ENCODE measurements at places on chromosomes 2 and 18.

- ATAC-seq: no peak
Measured at GRCh38 chr2:68391099-68391498, 26.0 kb downstream of the PLEK start.

DNA sequence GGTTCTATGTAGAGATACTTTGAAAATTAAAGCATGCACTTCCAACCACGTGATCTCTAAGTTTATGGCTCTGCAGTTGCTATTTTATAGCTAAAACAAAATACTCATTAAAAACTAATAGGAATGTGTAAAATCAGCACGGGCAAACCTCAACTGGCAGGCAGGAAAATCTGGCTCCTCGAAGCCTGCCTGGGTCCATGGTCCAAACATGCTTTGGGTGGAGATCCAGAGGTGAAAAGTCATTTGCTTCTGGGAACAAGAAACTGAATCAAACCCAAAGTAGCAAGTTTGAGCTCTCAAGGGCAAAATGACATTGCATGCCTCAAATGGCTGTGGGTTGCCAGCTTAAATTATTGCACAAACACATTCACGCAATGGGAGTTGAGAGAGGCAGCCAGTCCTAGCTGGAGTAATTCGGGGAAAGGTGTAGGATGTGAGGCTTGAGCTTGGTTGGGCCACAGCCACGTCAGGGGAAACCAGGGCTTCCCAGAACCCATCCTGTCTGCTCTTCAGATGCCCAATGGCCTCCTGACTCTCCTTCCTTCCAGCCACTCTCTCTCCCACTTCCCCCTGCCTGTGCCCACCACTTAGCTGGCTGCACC lies 75.2 kb upstream of the LCLAT1 start:
- ATAC-seq: peak; percentile 79

DNA sequence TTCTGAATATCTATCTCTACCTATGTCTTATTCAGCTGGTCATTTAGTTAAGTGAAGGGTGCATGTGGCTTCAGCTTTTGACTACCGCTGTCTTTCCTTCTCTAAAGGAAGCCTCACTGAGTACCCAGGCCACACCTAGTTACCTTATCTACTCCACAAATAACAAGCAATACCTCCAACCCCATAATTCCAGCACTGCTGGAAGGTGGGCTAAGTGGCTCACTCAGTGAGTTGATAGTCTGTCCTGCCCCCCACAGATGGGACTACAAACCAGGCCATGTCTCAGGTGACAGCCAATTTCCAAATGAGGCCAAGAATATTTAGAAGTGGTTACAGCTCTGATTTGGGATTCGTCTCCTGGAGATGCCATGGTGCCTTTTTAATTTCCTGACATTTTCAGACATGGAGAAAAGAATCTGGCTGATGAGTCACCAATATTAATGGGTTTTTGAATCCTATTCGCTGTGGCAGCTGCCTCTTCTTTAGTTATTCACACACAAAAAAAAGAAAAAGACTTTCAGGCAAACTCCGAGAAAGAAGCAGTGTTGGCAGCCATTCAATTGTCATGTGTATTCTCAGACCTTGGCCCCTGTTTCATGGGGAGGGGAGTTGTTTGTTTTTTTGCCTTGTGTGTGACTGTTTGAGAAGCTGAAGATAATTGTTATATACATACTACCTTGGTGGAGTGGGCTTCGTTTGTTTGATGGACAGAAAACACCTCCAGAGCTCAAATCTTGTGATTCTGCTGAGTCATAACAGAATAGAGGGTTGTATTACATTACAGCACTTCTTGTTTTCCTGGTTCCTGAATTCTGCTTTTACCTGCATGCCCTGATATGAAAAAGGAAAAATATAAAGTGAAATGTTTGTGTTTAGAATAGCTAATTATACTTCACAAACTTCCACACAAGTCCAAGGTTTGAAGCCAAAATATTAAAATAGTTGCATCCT lies 64.2 kb downstream of the SCG2 start:
- ATAC-seq: no peak

- no peak for ATAC-seq
Measured at GRCh38 chr2:25494616-25495015, 152.9 kb upstream of the DNMT3A start.

GRCh38 chr18:22789600-22789999 lies 143.5 kb upstream of the RBBP8 start:
- ATAC-seq: no peak

- ATAC-seq: peak; percentile 54
Measured at GRCh38 chr18:2978661-2979106, 34.3 kb downstream of the LPIN2 start.

DNA sequence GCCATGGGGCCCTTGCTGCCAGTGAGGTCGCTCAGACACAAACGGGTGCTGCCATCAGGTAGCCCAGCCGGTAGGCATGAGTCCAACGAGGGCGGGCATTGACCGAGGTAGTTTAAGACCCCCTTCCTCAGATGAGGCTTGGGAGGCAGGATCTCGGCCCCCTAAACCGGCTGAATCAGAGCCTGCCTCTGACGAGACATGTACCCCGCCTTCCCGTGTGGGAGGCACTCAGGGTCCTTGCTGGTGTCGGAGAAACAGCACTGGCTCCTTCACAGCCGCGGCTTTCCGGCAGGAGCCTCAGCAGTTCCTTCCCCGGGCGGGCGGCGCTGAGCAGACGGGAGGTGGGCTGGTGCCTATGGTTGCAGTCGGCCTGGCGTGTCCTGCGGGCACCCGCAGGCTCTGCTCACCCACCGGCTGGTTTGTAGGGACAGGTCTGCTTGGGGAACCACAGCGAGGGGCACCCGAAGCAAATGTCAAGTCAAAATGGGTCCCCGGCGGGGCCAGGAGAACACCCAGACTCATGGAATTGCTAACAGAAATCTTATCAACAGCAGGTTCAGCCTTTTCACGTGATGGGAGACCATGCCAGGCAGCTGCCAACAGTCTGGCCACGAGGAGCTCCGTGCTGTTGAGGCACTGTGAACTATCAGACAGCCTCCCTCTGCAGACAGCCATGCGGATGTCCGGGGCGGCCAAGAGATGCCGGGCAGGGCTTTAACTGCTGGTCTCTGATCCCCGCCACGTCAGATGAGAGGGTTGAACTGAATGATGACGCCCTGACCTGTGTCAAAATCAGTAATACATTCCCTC lies 2.8 kb downstream of the KCNG2 start:
- ATAC-seq: no peak

- peak; percentile 28 for ATAC-seq
Measured at GRCh38 chr2:241559323-241560161, 997 bp downstream of the BOK start.
